Umbilical cord (tissue), 2 donors: ENCODE measurements at places on chromosomes 3 and 15.

- no peak for DNase-seq
Observed at GRCh38 chr15:33730815-33731214, 237.5 kb upstream of the CHRM5 start.

DNA sequence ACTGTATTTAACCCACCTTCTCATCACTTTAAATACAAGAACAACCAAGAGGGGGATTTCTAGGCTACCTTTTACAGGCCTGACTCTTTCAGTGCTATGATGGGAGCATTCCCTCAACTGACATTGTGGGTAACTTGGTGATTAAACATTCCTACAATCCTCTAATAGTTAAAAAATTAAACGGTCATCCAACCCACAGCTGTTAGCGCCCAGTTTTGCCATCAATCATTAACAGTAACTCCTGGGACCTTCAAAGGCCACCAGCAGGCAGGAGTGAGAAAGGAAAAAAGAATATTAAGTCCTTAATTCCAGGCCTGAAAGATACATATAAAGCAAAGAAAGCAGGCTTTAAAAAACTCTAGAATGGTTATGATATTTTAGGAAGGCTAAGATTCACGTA, 512.1 kb downstream of the MAGI1 start:
- no peak for DNase-seq

DNA sequence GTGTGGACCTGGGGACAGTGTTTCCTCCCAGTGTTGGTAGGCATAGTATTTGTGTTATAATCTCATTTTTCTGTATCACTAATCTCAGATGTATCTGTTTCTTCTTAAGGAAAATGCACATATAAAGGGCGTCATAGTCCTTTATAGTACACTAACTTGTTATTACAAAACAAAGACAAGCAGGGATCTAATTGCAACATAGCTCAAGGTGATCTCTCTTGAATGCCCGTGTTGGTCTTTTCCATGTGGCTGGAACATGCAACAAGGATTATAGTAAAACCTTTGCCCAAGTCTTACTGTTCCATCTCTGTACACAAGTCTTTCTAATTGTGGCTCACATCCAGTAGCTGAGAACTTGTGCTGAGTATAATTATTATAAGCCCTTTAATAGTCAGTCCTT, 3.5 kb upstream of the GPR87 start:
- no peak for DNase-seq

- no peak for DNase-seq
Observed at GRCh38 chr3:121992601-121993560, 29.2 kb downstream of the ILDR1 start.

DNA sequence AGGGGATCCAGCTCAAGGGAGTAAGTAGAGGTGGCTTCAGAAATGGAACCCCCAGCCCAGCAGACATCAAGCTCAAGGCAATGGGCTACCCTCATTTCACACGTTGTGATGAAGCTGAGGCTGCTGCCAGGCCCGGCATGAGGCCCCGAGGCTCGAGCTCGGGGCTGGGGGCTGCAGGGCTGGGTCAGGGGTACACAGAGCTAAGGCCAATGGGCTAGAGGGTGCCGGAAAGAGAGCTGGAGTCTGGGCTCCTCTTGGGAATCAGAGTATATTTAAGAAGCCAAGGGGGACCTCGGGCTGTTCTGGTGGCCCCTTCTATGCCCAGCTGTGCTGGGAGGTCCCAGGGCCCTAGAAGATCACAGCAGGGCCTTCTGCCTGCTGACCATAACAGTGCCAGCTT, 7.4 kb downstream of the PRSS50 start:
- DNase-seq = no peak

DNA sequence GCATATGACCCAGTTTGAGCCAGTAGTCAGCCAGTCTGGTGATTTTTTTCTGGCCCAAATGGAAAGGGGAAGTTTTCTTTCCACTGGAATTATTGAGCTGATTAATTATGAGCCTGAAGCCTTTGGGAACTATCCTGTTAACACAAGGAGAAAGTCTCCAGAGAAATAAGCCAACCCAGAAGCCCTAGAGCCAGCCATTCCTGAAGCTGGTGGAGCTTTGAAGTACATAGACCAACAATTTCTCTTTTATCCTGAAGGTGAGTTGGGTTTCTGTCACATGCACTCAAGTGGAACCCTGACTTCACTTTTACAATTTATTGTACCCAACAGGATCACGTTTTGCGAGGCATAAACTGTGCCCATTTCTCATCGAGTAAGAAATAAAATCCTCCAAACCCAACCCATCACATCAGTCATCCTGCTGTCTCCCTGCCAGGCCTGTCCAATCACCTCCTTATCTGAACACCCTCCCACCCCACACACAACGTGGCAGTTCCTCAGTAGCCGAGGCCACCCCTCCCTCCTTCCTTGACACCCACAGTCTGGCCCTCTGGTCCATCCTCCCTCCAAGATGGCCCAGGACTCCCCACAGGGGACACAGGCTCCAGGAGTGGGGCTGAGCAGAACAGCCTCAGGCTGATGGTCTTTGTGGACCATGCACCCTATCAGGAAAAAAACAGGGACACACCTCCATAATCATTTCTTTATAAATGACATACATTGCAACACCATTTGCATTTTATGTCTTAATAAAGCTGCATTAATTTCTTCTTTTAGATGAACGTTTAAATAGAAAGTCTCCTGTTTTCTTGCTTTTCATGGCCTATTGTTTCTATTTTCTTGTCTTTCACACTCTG, 55.7 kb upstream of the GATA2 start:
- peak; percentile 14 for DNase-seq

DNA sequence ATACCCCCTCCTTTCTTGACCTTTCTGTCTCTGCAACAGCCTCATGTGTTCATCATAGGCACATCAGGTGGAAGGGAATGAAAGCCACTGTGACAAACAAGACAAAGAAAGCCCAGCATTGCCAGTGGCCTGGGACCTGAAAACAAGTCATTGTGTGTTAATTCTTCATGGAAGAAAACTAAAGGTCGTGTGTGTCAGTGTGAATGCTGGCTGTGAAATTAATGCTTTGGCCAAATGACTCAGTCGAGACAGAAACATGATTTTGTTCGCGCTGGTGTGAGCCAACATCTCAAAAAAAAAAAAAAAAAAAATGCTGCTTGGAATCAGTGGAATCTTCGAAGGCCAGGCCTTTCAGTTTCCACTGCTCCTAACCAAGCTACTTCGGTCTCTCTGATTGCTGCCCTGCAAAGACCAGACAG, 386.5 kb upstream of the PROK2 start:
- DNase-seq = no peak

- DNase-seq = peak; percentile 61
Observed at GRCh38 chr15:74396445-74397238, 29.2 kb upstream of the CYP11A1 start.

- DNase-seq = no peak
Observed at GRCh38 chr3:183158551-183159006, 4.0 kb downstream of the LAMP3 start.

DNA sequence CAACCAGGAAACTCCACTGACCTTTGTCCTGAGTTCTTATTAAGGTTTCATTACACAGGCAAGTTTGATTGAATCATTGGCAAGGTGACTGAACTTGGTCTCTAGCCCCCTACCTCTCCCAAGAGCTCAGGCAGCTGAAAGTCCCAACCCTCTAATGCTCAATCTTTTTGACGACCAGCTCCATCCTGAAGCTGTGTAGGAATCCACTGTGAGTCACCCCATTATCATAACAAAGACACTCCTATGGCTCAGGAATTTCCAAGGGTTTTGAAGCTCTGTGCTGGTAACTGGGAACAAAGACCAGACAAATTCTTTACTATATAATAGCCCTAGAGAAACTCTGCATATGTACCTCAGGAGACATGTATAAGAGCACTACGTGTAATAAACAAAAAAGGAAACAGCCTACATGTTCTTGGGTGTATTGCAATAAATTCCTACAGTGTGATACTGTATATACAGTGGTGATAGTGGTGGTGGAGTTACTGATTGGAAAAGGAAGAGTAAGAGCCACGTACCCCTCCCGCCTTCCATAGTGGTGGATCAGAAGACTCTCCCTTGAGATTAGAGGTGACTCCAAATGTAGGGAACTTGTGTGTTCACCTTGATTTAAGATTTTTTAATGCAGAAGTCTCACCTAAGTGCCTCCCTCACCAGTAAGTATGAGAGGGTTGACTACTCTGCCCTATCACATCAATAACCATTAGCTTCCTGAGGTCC, 116.6 kb downstream of the ST8SIA2 start:
- no peak for DNase-seq

DNA sequence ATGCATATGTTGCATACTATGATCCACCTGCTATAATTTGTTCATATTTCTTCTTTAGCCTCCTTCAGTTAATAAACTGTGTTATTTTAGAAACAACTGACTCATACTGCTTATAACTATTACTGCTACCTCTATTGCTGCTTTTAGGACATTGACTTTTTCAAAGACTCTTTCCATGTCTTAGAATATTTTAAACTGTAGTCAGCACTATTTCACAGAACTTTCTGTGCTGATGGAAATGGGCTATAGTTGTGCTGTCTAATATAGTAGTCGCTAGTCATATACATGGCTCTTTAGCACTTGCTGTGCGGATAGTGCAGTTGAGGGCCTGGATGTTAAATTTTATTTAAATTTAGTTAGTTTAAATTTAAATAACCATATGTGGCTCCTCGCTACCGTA, 55.6 kb downstream of the NEK11 start:
- DNase-seq = no peak

- no peak for DNase-seq
Observed at GRCh38 chr15:77361456-77361855, 58.4 kb downstream of the PEAK1 start.

- DNase-seq = no peak
Observed at GRCh38 chr15:41689834-41690233, 29.6 kb downstream of the MGA start.

DNA sequence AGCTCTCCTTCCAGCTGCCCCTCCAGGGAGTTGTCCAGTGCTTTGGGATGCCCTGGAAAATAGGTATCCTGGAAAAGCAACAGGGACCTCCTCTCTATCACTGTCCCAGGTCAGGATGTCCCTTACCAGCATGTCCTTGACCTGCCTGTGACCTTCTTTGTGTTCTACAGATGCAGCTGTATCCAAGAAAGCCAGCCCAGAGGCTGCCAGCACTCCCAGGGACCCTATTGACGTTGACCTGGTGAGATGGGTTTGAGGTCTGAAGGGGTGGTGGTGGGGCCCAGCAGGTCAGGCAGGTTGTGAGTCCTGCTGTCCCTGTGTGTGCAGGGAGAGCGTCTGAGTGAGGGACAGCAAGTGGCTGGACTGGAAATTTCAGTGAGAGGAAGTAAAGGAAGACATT, 30.2 kb downstream of the PML start:
- DNase-seq = no peak

DNA sequence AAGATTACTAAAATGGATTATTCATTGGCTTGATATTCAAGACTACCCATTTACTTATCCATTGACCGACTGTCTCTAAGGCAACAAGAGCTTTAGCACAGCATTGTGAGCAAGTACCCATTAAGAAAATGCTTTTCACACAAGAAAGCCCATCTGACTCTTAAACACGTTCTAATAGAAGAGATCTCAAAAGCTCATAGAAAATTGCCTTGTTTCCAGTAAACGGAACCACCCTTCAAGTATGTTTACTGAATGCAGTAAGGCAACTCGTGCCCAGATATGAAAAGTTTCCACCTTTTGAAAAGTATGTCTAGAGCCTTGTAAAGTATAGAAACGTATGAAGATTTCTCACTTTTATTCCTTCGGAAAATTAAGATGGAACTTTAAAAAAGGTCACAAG, 655.3 kb upstream of the ALCAM start:
- no peak for DNase-seq

DNA sequence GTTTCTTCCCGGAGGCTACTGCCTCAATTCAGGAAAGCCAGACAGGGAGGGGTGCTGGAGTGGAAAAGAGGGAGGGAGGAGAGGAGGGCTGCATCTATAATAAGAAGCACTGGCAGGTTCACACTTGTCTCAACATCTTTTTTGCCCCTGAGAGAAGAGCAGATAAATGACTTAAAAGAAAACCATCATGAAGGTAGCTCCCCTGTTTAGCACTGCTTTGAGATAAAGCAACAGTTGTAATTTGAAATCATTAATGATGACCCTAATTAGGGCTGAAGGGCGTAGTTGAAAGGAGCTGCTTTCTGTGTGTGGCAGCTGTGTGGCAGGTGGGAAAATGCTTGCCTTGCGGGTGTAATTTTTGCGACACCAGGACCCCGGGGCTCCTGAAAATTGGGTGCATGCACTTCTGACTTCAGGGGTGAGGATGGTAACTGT, 222.8 kb upstream of the IL12A start:
- DNase-seq = peak; percentile 86

- no peak for DNase-seq
Observed at GRCh38 chr15:90597577-90597976, 67.9 kb downstream of the CRTC3 start.

DNA sequence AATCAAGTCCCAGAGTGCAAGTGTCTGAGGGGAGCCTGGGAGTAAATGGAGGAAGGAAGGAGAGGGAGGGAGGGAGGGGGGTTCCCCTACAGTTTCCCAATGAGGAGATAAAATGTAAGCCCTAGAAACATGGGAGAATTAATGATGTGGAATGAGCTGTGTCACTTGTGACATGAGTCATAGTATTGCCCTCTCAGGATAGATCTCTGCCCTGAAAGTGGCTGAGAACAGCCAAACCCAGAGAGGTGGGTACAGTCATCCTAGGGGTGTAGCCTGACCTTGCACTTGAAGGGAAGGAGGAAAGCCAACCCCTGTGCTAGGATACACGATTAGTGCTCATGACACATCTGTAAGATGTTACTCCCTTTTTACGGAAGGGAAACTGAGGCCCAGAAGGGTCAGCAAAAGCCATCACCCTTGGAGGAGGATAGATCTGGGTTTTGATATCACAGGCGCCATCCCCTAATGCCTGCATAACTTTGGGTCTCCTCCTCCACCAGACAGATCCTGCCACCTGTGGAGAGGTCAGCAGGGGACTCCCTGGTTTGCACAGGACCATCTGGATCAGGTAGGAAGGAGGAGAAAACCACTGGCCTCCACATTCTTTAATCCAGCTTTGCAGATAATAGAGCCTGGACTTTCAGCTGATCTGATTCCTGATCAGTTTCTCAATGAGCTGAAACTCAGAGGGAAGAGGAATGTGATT, 23.1 kb upstream of the USP3 start:
- no peak for DNase-seq

GRCh38 chr15:33310481-33311311, at the start of gene RYR3:
Gene RYR3, plus strand, starts transcription at chr15:33310967. Its CDS starts 79 bp downstream, at chr15:33311046.
- peak; percentile 81 for DNase-seq

DNA sequence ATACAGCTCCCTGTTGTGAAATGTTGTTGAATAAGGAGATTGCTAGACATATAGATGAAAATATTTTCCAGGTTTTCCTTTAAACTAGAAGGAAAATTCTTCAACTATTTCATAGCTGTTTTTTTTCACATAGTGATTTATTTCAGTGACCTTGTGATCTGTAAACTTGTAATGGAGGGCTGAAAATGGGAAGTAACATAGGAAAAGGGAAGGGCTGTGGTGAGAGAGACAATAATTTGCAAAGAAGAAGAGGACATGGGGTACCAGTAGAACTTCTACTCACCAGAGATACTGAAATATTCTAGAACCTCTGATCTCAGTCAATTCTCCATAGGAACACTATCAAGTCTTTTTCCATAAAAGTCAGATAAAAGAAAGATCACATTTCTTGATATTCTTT, 60.4 kb downstream of the PLS1 start:
- DNase-seq = no peak

- DNase-seq = no peak
Observed at GRCh38 chr3:49886922-49887265, 16.8 kb downstream of the MST1R start.

GRCh38 chr3:130770644-130771043, 24.0 kb upstream of the PIK3R4 start:
- no peak for DNase-seq

- no peak for DNase-seq
Observed at GRCh38 chr3:50642382-50642781, 25.4 kb downstream of the MAPKAPK3 start.
